ENCODE measurements at places on chromosomes 13 and 19.
A peak's percentile ranks its signal among the peaks of the same experiment; 100 is the strongest.

- DNase-seq, result no peak
These were observed 437.7 kb downstream of the IRS2 start for GRCh38 chr13:109348519-109349258.

GRCh38 chr19:2495651-2496316 is 19.9 kb downstream of the GADD45B start:
- no peak for DNase-seq

GRCh38 chr19:14114854-14115253 is 2.7 kb downstream of the PRKACA start:
- no peak for DNase-seq

DNA sequence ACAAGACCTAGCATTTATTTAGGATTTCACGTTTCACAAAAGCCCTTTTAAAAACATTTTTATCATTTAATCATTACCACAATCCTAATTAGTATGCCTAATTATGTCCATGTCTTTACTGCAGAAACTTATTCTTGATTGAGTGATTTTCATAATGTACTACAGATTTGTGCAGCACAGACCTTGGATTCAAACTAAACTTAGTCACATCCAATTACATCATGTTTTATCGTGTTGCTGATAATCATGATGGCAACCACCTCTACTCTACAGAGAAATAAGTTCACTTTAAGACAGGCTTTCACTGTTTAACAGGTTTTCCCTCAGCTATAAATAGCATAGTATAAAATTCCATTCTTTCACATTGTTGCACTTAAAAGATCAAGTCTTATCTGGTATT is 240.9 kb upstream of the RFC3 start:
- no peak for DNase-seq

- DNase-seq, result no peak
These were observed 2.7 kb upstream of the MAP2K7 start for GRCh38 chr19:7900931-7901330.

GRCh38 chr13:110533771-110534670 is 27.5 kb downstream of the RAB20 start:
- DNase-seq, result no peak

DNA sequence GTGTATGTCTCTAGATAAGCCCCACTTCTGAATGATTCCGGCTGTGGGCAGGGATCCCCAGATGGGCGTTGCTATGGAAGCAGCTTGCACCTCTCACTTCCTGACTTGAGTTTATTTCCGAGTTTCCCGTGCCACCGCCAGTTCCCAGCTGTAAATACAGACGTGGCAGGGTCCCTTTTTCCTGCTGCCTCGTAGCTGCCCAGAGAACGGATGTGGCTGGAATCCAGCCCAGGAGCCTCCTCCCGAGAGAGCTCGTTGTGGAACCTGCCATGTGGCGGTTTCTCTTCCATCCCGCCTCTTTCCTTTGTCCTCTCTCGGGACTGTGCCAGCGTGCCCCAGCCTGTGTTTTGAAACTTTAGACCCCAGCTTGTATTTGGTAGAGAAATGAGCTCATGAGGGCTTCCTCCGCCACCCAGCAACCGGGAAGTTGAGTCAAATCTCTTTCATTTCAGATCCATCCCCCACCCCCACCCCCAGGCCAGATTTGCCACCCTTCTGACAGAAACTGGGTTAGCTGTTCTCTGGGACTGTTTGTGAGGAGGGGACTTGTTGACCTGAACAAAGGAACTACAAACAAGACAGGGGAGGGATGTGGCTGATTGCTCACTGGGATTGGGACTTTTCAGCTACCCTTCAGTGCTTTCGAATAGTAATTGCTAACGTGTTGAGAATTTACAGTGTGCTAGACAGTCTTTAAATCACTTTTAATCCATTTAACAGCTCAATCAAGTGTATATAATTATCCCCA is 96.6 kb downstream of the SIPA1L3 start:
- DNase-seq, result peak; percentile 59

DNA sequence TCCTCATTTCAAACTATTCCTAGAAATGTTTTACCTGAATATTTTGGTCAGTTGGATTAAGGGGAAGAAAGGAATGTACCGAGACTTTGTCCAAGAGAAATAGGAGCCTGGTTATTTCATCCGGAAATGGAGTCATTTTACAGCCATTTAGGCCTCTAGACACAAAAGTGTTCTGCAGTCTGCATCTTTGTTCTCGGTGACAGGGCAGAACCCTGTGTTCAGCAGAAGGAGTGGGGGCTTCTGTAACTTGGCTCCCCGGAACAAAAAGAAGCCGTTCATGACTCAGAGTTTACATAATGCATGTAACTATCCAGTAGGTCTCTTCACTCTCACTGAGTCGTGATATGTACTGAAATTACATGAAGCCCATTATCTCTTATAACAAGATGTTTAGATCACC is 21.6 kb upstream of the FNDC3A start:
- peak; percentile 47 for DNase-seq

GRCh38 chr13:44244288-44244687 is 129.3 kb upstream of the SERP2 start:
- no peak for DNase-seq

GRCh38 chr13:99307247-99307646 is at the start of gene GPR183:
Gene GPR183 (minus strand): TSS chr13:99307399. CDS start chr13:99296145, 11,254 bp downstream.
- no peak for DNase-seq

DNA sequence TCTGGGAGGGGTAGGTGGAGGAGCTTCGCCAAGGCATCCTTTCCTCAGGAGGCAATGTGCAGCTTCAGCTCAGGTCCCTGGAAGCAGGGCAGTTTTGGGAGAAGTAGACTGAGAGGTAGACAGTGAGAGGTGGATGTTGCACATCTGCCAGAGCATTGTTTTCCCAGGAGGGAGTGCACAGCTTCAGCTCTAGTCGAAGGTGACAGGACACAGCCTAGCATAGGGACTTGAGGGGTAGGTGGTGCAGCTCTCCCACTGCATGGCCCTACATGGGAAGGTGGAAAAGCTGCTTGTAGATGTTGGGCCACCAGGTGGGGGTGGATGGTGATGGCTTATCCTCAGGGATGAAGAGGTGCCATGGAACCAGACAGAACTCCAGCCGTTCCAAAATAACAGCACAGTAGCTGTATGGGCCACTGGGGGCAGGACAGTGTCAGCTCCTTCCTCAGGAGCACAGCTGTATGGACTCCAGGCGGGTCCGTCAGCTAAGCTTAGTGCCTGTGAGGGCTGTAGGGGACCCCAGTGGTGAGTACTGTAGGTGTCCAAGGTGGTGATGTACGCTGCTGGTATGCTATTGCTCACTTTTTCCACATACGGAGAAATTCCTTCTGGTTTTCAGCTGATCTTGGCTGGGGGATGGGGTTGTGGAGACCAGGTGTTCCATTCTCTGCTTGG is 17.4 kb upstream of the ZNF543 start:
- DNase-seq, result no peak

- DNase-seq, result no peak
These were observed 563 bp downstream of the ZNF43 start for GRCh38 chr19:21835429-21835809.

DNA sequence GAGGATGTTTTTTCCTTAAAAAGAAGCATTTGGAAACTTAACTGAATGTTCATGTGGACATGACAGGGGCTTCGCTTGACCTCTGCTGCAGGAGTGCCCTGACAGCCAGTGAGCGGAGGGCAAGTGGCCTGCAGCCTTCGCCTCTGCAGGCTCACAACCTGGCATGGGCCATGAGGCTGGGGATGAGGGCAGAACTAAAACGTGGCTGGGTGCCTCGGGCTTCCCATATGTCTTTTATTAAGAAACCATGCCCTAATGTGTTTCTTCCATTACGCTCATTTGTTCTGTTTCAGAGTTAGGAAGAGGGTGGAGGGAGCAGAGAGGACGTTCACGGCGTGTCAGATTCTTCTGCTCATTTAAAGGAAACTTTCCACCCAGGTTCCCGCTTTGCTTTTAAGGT is 2.9 kb downstream of the ARHGEF7 start:
- no peak for DNase-seq

DNA sequence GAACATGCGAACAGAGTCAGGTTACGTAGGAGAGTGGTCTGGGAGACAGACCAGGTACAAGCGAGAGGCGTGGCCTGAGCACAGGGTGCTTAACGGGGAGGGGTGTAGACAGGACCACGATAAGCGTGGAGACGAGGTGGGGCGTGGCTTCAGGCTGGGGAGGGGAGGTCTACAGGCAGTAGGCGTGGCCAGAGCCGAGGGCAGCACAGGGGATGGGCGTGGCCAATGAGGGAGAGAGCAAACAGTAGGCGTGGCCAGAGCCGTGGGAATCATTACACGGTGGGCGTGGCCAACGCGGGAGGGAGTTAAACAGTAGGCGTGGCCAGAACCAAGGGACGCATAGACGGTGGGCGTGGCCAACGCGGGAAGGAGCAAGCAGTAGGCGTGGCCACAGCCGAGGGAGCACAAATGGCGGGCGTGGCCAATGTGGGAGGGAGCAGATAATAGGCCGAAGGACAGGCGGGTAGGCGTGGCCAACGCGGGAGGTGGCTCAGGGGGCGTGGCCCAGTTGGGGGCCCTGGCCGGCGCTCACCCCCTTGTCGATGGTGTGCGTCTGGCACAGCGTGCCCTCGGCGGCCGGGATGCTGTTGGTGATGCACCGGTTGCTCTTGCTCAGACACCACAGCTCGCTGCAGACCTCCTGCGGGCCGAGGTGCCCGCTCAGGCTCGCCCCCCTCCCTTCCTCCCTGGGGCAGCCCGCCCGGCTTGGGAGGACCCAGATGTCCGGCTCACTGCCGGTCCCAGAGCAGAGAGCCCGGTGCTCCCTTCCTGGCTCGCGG is 15.2 kb upstream of the MYO1F start:
- peak; percentile 44 for DNase-seq

GRCh38 chr13:48595431-48596429 is 58.0 kb upstream of the CYSLTR2 start:
- peak; percentile 29 for DNase-seq

GRCh38 chr13:26132756-26133155 is 80.9 kb upstream of the SHISA2 start:
- no peak for DNase-seq

- DNase-seq, result no peak
These were observed 53.6 kb downstream of the POSTN start for GRCh38 chr13:37544995-37545394.

- DNase-seq, result no peak
These were observed 9.2 kb upstream of the EDDM13 start for GRCh38 chr19:56263319-56263718.

DNA sequence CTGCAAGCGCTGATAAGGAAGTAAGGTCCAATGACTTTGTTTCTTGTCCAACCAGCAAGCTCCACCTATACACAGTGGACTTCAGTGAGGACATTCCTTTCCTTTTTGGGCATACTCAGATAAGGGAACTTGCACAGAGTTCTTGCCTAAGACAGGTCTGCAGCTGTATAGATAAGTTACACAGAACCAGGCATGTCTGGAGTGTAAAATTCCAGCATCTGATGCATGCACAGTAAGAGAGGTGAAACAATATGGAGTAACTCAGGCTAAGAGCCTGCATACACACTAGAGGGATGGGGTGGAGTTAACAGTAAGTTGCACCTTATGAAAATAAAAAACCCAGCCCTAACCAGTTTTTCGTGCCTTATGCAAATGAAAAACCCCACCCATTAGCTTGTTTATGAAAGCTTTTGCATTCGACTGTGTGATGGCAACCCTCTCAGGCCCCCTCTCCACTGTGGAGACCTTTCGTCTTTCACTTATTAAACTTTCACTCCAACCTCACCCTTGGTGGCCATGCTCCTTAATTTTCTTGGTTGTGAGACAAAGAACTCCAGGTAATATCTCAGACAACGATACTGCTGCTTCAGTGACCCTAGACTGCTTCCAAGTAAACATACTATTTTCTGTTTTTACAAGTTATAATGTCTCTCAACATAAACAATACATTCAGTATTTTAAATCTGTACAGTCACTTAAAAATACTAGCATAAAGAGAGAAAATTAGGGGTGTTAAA is 2859.0 kb upstream of the PCDH20 start:
- DNase-seq, result no peak

DNA sequence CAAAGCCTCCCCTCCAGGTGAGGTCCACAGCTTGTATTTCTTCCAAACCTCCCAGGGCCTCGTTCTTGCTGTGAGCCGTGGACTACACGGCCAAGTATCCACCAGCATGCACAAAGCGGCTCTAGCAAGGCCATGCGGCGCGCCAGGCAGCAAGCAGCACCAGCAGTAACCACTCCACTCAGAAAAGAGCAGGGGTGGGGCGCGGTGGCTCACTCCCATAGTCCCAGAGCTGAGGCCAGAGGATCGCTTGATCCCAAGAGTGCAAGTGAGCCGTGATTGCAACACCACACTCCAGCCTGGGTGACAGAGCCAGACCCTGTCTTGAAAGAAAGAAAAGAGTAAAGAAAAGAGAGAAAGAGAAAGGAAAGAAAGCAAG is 4.7 kb downstream of the CCDC8 start:
- no peak for DNase-seq

DNA sequence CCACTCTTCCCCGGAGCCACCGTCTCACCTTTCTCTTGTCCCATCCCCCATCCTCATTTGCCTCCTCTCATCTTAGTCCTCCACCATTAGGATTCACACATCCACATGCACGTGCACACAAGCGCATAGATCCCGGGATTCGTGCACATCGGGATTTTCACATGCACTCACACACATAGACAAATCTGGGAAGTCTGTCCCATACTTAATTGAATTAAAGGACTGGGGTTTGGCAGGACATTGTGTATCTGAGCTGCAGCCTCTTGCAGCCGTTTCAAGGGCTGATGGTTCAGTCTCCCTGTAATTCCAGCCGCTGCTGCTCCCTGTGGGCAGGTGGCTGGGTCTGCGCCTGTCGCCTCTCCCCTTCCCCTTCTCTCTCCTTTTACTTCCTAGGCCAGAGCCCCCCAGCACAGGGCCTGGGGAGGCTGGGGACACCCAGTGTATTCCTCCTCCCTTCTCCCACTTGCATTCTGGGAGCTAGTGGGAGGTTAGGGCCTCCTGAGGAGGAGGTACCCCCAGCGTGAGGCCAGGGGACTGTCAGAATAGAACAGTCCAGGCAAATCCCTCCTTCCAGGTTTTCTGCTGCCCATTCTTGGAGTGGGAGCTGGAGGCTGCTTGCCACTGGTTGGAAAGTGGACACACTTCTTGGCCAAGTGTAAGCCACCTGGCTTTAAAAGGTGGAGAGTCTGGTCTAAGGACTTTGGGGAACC is 43.6 kb downstream of the LYL1 start:
- no peak for DNase-seq

DNA sequence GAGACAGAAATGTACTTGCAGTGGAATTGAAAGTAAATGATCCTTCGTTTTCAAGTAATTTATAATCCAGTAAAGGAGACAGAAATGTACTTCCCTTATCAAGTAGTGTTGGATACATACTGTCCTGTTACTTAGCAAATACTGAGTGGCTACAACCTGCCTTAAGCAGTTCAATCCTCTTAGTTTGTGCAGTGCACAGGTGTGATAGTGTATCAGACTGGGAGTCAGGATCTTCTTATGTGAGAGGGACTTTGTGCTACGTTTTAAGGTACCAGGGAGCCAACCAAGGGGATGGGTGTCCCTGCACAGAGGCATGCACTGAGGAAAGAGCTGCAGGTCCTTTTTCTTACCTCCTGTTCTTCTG is 111.1 kb downstream of the DNAJC3 start:
- DNase-seq, result no peak

DNA sequence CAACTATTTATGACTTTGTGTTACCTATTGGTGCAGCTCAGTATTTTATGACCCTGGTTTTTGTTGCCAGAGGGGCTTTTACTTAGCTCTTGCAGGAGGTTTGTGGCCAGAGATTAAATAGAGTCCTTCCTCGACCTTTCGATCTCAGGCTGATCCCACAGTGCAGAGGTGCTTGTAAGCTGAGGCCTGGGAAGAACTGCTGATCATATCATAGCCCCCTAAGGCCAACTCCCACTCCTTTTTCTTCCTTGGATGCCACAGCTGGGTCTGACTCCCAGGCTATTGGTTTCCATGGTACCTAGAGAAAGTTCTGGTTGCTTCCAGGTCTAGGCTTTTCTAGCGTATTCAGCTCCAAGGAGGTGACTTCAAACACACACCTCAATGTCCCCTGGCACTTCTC is 324.9 kb downstream of the FOXO1 start:
- DNase-seq, result no peak

- no peak for DNase-seq
These were observed 977.0 kb upstream of the SLC10A2 start for GRCh38 chr13:104043184-104043583.

Data from kidney epithelial cell (primary cell).